ENCODE measurements at places on chromosomes 16 and 17.

GRCh38 chr16:10088380-10088793 is 93.8 kb downstream of the GRIN2A start:
- DNase-seq = no peak

DNA sequence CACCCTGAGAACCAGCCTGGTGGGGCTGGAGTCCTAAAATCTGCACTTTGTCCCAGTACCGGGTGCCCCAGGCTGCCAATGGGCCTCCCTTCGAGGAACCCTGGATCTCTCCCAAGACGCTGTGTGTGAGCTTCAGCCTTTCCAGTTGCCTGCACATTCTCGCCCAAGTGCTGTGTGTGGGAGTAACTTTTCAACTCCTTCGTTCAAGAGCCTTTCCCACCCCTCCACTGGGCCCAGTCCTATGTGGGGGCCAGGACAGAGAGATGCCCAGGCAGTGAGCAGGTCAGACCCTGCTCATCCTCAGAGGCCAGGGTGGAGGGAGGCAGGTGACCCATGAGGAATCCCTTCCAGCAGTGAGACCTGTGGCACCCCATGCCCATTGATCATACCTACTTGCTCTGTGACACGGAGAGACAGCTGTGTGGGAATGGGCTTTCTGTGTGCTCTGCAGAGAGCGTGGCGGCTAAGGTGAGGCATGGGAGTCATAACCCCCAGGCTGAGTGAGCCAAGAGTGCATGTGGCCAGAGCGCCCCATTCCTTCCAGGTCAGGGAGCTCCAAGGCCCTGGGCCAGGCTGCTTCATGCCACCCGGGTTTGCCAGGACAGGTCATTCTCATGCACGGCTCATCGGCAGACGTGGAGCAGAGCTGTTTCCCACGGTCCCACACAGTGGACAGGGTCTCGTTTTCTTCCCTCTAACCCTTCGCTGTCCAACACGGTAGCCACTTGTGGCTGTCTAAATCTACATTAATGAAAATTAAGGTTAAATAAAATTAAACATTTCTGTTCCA is 154.4 kb downstream of the CLEC16A start:
- DNase-seq = no peak

DNA sequence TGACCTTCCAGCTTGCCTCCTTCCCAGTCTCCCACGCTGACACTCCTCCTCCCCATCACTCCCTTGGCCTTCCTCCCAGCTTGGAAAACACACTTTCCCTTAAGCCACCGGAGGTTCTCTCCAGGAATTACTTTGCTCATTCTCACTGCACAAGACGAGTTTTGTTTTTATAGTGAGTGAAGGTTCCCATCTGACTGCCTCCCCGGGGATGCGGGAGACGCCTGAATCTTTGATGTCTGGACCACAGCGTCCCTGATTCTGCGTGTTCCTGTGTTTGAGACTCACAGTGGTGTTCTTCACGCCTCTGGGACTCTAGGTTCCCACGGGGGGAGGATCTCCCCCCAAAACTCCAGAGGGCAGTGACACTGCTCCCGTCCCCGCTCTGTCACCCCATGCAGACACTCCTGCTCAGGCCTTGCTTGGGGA is 2.0 kb downstream of the DNAI2 start:
- no peak for DNase-seq

GRCh38 chr17:38892620-38893019 is 22.8 kb downstream of the LASP1 start:
- no peak for DNase-seq

GRCh38 chr17:76554131-76554530 is 14.3 kb downstream of the PRCD start:
- DNase-seq = no peak

GRCh38 chr16:65254144-65254543 is 132.3 kb upstream of the CDH11 start:
- DNase-seq = no peak

DNA sequence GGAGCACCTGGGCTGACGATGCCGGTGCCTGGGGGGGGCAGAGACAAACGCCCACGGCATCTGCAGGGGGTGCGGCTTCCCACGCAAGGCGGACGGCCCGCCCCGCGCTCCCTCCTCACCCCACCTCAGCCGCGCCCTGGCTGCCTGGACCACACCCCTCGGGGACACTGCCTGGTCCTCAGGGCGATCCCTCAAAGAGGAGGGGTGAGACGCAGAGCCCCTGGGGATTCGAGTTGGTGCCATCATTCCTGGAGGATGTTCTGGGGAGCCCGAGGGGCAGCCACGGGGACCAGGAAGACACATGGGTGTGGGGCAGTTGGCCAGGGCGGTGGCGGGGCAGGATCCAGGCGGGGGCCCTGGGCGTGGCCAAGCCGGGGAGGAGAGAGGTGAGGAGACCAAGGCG is 3.9 kb downstream of the IGFALS start:
- no peak for DNase-seq

All from CD4-positive, alpha-beta T cell treated with Interferon gamma for 1 hour (primary cell).